BJ (cell line): ENCODE measurements at places on chromosomes 5 and 9.
A peak's percentile ranks its signal among the peaks of the same experiment; 100 is the strongest.

DNA sequence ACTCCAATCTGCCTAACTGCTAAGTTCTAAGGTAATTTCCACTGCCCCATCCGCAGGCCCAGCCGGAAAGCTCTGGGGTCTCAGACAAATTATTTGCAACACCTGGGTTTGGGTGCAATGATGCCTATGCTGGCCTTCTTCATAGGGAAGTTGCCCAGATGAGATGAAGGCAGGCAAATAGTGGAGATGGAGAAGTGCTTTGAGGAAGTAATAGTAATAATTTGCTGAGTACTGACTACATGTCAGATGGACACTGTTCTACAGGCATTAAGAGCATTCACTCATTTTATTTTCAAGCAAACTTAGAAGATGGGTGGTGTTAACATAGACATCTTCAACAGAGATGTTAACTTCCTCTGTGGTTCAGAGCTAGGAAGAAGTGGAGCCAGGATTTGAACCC lies 3.8 kb downstream of the PCDH12 start:
- DNase-seq = no peak

DNA sequence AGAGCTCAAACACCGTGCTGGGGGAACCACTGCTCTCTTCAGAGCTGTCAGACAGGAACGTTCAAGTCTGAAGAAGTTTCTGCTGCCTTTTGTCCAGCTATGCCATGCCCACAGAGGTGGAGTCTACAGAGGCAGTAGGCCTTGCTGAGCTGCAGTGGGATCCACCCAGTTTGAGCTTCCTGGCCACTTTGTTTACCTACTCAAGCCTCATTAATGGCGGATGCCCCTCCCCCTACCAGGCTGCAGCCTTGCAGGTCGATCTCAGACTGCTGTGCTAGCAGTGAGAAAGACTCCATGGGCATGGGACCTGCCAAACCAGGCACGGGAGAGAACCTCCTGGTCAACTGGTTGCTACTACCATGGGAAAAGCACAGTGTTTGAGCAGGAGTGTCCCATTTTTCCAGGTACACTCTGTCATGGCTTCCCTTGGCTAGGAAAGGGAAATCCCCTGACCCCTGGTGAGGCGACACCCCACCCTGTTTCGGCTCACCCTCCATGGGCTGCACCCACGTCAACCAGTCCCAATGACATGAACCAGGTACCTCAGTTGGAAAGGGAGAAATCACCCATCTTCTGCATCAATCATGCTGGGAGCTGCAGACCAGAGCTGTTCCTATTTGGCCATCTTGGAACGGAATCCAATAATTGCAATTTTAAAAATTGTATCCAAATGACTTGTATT lies 246.9 kb upstream of the ADAMTS16 start:
- no peak for DNase-seq

- DNase-seq = no peak
These were observed 127.9 kb downstream of the EFNA5 start for GRCh38 chr5:107542831-107543231.

DNA sequence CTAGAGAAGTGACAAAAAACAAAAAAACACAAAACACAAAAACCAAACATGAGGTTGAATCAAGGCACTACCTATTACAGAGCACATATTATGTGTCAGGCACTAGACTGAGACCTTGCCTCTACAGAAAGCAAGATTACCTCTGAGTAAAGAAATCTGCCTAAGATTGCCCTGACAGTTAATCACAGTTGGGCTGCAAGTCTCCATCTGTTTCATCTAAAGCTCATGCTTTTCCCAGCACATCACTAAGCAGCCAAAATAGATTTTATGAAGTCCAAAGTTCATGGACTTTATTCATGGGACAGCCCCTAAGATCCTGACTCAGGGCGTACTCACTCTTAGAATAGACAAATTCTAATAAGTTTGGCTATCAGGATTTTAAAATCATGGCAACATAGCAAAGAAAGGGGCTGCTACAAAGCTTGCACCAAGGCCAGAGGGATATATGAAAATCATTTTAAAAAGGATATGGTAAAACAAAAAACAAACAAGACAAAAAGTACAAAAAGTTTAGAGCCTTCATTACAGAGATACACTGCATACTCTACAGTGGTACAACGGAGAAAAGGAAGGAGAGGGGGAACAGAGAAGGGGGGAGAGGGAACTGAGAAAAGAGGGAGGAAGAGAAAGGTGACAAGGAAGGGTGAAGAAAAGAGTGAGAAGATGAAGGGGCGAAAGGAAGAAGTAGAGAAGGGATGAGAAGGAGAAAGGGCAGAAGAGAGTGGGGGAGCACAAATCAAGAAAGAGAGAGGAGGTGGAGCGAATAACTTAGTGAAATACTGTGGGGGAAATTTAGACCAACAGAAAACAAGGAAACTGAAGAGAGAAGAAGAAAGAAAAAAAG lies 58.2 kb downstream of the RICTOR start:
- DNase-seq = peak; percentile 75

- no peak for DNase-seq
These were observed 35.4 kb upstream of the IL17B start for GRCh38 chr5:149414405-149415065.

GRCh38 chr9:134210511-134210907 lies 46.1 kb upstream of the RNU6ATAC start:
- DNase-seq = no peak

DNA sequence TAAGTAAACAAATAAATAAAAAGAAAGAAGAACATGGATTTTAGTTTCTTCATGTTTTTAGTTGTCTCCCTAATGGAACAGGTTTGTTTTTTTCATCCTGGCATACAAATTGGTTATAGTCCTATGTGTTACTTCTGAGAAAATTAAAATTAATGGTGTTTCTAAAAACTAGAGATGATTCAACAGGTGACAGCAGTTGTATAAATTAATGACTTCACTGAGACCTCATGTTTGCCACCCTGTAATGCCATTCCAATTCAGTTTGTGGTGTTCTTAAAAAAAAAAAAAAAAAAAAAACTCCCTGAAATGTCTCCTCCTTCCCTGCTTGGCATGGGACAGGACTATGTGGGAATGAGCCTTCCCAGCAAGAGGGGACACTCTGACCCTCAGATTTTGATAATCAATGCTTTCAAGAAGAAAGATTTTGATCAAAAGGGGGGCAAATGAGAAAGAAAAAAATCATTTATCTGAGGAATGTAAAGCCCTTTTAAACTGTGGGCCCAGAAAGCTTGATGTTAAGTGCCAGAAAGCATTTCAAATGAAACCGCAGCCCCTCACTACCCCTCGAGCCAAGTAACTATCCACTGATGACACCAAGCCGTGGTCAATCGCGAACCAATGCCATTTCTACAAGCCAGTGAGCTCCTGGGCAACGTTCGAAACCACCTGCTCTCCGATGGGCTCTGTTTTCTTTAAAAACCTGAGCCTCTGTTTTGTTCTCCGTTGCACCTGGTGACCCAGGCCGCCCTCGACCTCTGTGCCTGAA lies 941 bp downstream of the EXD3 start:
- no peak for DNase-seq

DNA sequence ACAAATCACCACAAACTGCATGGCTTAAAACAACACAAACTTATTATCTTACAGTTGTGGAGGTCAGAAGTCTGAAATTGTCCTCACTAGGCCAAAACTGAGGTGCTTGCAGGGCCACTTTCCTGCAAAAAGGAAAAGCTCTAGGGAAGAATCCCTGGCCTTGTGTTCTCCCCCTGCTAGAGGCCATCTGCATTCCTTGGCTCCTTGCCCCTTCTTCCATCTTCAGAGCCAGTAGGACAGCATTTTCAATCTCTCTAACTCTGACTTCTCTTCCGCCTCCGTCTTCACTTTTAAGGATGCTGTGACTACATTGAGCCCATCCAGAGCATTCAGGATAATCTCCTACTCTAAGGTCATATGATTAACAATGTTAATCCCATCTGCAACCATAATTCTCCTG lies 236.6 kb downstream of the CDK5RAP2 start:
- DNase-seq = no peak

- DNase-seq = no peak
These were observed 145.9 kb upstream of the FST start for GRCh38 chr5:53334431-53334941.
